ENCODE measurements at places on chromosomes 1 and 21.

DNA sequence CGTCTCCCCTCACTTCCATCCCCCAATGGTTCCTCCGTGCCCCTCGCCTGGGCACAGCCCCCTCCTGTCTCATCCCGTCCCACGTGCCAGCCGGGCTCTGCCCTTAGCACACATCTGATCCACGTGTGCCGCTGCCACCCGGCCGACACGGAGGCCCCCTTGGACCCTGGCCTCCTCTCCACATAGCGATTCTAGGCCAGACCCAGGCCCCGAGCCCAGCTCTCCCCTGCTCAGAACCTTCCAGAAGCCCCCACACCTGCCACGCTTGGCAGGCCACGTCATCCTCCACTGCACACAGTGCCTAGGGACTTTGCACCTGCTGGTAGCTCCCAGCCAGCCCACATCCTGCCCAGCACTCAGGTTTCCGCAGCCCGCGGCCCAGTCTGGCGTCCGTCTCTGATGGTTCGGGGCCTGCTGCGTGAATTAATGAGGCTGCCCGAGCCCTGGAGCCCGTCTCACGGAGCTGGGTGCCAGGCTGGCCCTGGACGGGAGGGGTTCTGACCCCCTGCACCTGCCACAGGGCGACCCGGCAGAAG, 20.1 kb downstream of the PLCH2 start:
- H3K27me3 ChIP-seq = no peaks in the 10 kb centered on the region
- no peak for DNase-seq
- H3K4me1 ChIP-seq = peaks cover 21% of the 10 kb centered on the region
- H3K36me3 ChIP-seq = no peaks in the 10 kb centered on the region
- peak overlapping the region; percentile 38 for H3K27ac ChIP-seq
- H3K4me3 ChIP-seq = no peak overlapping the region

GRCh38 chr1:1321477-1321876, 3.0 kb downstream of the INTS11 start:
- H3K36me3 ChIP-seq = peaks cover 9% of the 10 kb centered on the region
- H3K27me3 ChIP-seq = no peaks in the 10 kb centered on the region
- no peak for DNase-seq
- no peak overlapping the region for H3K27ac ChIP-seq
- no peak overlapping the region for H3K4me3 ChIP-seq

DNA sequence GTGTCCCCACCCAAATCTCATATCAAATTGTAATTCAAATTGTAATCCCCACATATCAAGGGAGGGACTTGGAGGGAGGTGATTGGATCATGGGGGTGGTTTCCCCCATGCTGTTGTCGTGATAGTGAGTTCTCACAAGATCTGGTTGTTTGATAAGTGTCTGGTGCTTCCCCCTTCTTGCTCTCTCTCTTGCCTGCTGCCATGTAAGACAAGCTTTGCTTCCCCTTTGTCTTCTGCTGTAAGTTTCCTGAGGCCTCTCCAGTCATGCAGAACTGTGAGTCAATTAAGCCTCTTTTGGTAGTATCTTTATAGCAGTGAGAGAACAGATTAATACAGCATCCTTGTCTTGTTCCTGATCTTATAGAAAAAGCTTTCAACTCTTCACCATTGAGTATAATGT, 6.5 kb upstream of the LRRC39 start:
- peaks cover 3% of the 10 kb centered on the region for H3K36me3 ChIP-seq
- no peak for DNase-seq
- H3K27ac ChIP-seq = no peak overlapping the region
- no peaks in the 10 kb centered on the region for H3K27me3 ChIP-seq
- peaks cover 7% of the 10 kb centered on the region for H3K4me1 ChIP-seq
- no peak overlapping the region for H3K4me3 ChIP-seq

GRCh38 chr1:55505326-55505725, 290.2 kb upstream of the USP24 start:
- H3K36me3 ChIP-seq = no peaks in the 10 kb centered on the region
- DNase-seq = no peak
- H3K4me1 ChIP-seq = no peaks in the 10 kb centered on the region
- H3K27ac ChIP-seq = no peak overlapping the region

DNA sequence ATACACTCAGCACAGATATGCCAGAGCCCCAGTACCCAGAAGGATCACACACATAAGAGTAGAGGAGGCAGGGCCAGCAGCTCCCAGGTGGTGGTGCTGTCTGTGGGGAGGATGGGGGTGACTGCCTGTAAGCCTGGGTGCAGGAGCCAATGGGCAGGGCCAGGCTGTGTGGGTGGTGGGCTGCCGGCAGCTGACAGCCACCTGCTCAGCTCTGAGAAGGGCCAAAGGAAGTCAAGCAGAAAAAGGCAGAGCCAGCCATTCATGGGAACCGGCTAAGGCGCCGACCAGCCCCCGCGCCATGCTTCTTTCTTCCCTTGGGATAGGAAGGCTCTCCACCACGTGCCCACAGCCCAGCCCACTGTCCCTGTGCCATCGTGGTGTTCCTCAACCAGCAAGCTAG, 14.1 kb downstream of the PIK3C2B start:
- H3K4me3 ChIP-seq = no peak overlapping the region
- no peak overlapping the region for H3K27ac ChIP-seq
- peaks cover 1% of the 10 kb centered on the region for H3K36me3 ChIP-seq
- DNase-seq = no peak
- no peaks in the 10 kb centered on the region for H3K27me3 ChIP-seq

DNA sequence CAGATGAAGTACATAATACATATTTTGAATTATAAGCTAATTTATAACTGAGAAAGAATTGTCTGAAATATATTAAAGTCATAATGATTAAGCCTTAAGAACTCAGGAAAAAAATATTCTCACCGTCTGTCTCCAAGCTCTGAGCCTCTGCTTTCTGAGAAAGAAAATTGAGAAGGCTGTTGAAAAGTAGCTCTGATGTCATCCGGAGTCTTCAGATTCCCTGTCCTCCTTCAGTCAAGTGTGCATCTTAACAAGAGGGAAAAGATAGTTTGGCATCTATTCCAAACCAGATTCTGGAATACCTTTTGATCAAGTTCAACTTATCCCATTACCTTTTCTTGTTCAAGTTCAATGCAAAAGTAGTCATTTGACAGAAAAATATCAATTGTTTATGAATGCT, 50.6 kb downstream of the NRIP1 start:
- no peak overlapping the region for H3K4me3 ChIP-seq
- H3K4me1 ChIP-seq = peaks cover 12% of the 10 kb centered on the region
- H3K36me3 ChIP-seq = no peaks in the 10 kb centered on the region
- H3K27ac ChIP-seq = no peak overlapping the region
- no peaks in the 10 kb centered on the region for H3K27me3 ChIP-seq
- no peak for DNase-seq

- H3K27me3 ChIP-seq = no peaks in the 10 kb centered on the region
- peaks cover 67% of the 10 kb centered on the region for H3K4me1 ChIP-seq
- peaks cover 27% of the 10 kb centered on the region for H3K36me3 ChIP-seq
- peak overlapping the region; percentile 95 for H3K27ac ChIP-seq
These were observed 1.1 kb upstream of the RCSD1 start for GRCh38 chr1:167628741-167629515.

DNA sequence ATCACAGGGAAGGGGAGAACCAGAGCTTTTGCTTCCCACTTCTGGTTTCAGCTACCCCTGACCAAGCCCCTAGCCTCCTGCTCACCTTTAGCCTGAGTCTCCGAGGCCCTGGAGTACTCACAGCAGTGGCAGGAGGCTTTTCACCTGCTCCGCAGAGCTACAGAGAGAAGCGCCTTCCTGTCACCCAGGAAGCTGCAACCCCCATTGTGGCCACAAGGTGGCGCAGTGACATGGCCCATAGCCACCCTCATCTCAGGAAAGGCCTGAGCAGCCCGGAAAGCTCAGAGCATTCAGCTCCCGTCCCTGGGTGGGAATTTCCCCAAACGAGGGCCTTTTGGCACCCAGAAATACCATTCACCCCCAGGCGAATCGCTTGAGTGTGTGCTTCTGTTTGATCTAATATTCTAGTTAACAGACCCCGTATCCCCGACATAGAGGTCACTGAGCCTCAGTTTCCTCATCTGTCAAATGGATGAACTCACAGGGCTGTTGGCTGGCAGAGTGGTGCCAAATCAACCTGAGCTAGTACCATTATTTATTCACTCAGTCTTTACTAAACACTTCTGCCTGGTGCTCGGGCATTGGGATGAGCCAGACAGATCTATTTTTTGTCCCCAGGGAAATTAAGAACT, 25.3 kb downstream of the A3GALT2 start:
- H3K4me3 ChIP-seq = no peak overlapping the region
- no peaks in the 10 kb centered on the region for H3K4me1 ChIP-seq
- H3K27ac ChIP-seq = no peak overlapping the region
- no peaks in the 10 kb centered on the region for H3K27me3 ChIP-seq
- peak; percentile 90 for DNase-seq

GRCh38 chr21:33247599-33247998, 17.9 kb downstream of the IFNAR2 start:
- peaks cover 38% of the 10 kb centered on the region for H3K36me3 ChIP-seq
- no peaks in the 10 kb centered on the region for H3K27me3 ChIP-seq
- peak overlapping the region; percentile 64 for H3K27ac ChIP-seq
- DNase-seq = no peak
